ENCODE measurements at places on chromosomes 7 and 10.

DNA sequence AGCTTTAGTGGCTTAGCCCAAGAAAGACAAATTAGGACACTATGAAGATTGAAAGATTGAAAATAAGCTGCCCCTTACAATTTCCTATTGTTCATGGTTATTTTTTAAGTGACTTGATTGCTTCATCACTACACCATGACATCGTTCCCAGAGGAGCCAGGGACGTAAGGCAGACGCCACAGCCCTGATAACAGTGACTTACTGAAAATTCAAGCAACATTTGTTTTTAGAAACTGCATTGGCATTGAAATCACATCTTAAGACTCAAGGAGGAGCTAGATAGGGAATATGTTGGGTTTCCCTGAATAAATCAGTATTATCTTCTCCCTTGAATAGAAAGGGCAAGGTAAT, 38.7 kb upstream of the ANK3 start:
- no peak for DNase-seq

- DNase-seq = no peak
These were observed 61.2 kb downstream of the PRKAR2B start for GRCh38 chr7:107105591-107106245.

DNA sequence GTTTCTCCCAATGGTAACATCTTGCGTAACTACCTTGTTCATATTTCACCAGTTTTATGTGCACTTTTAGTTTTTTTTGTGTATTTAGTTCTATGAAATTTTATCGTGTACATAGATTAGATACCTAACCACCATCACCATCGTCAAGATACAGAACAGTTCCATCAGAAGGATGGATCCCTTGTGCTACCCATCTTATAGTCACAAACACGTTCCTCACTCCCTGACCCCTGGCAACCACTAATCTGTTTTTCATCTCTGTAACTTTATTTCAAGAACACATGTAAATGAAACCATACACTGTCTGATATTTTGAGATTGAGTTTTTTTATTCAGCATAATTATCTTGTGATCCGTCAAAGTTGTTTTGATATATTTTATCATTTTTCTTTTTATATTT, 29.9 kb downstream of the FANK1 start:
- no peak for DNase-seq

GRCh38 chr7:128697302-128697905, 25.3 kb downstream of the GARIN1A start:
- peak; percentile 18 for DNase-seq

GRCh38 chr7:146150153-146150552, 33.6 kb downstream of the CNTNAP2 start:
- no peak for DNase-seq

DNA sequence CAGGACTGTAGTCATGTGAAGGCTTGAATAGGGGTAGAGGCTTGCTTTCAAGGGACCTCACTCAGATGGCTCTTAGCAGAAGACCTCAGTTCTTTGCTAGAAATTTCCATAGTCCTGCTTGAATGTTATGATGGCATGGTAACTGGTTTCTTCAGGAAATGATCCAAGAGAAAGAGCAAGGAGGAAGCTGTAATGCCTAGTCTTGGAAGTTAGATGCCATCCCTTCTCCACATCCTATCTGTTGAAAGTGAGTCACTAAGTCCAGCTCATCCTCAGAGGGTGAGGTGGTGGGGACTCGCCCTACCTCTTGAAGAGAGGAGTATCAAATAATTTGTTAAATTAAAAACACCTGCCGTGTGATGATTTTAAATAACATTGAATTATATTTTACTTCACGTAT, 4.6 kb downstream of the MGAM start:
- DNase-seq = no peak

- no peak for DNase-seq
These were observed 405.2 kb upstream of the NPVF start for GRCh38 chr7:25633426-25634036.

DNA sequence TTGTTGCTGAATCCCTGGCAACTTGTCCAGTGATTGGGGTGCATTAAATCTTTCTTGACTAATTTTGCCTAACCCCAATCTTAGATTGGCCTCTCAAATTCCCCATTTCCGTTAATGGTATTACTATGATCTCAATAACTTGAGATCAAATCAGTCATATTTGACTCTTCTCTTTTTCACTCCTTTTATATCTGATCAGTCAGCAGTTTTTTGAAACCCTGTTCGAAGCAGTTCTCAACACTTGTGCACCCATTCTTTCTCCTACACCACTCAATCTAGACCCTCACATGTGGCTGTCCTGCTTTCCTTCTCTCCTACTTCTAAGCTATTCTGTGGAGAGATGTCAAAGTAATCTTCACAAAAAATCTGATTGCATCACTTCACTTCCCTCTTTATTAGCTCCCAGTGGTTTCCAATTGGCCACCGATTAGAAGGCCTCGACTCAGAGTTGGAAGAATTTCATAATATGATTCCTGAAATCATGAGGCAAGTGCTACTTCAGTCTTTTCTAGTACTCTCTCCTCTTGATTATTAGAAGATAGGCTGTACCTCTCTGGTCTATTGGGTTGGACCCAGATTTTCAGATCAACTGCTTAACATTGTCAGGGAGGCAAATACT, 128.9 kb downstream of the ZNF365 start:
- DNase-seq = no peak

- no peak for DNase-seq
These were observed 59.9 kb upstream of the DNAJB12 start for GRCh38 chr10:72414642-72415041.

- DNase-seq = no peak
These were observed 9.8 kb downstream of the WAC start for GRCh38 chr10:28542728-28543127.

- DNase-seq = no peak
These were observed 39.9 kb upstream of the GOT1 start for GRCh38 chr10:99470327-99470726.

DNA sequence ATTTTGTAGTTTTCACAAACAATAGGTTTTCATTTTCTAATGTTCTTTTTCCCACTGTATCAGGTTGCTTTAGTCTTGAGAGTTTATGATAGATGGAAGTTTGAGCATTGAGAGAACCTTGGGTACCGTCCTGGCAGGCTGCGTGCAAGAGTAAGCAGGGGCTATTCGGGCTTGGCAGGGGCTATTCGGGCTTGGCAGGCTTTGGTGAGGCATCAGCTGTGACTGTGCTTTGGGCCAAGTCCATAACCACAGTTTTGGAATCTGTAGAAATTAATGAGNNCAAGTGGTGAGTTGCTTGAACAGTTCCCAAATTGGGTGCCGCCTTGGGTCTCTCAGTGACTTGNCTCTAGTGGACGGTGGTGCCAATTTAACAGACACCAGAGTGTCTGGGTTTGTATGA, 424.6 kb downstream of the PAXIP1 start:
- DNase-seq = no peak

DNA sequence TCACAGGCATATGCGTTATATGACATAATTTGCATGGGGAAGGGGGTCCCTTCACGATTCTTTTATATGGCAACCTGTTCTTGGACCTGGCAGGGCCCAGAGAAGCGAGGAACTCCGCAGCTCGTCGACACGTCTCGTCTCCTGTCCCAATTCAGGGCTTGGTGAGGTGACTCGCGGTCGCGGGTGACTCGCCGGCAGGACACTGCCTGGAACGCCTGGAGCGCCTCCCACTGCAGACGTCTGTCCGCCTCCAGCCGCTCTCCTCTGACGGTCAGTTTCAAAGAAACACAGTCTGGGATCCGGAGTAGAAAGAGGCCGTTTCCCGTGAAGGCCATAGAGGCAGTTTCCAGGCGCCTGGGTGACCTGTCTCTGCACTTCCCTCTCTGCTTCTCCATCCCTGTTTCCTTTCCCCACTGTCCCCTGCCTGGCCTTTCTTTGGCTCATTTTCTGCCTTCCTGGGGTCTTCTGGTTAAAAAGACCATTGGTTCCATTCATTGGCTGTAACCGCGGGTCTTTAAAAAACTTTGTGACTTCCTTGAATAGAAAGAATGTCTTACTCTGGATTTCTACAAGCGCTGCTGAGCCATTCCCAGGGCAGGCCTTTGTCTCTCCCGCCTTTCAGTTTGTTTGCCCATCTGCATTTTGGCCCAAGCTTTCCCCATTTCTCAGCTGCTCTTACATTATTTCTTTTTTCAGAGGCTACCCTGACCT, 1.2 kb downstream of the UPP1 start:
- no peak for DNase-seq

DNA sequence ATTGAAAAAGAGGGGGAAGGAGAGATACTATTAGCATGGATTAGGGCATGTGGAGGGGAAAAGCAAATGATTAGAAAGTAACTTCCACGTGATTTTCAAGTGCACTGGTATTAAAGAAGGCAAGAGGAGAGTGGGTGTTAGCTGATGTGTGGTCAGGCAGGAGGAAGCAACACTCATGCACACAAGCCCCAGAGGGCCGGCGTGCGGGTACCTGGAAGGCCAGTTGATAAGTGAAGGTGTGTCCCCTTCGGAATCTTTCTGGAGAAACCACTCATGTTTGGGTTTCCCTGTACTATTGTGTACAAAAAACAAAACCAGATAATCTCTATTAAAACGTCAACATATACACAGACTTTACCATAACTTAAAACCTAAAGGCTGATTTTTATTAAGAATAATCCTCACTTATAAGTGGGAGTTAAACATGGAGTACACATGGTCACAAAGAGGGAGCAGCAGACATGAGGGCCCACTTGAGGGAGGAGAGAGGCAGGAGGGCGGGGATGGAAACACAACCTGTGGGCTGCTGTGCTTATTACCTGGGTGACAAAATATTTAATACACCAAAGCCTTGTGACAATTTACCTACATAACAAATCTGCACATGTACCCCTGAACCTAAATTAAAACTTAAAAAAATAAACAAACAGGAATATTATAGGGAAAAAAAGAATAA, 98.9 kb downstream of the SVIL start:
- DNase-seq = no peak

DNA sequence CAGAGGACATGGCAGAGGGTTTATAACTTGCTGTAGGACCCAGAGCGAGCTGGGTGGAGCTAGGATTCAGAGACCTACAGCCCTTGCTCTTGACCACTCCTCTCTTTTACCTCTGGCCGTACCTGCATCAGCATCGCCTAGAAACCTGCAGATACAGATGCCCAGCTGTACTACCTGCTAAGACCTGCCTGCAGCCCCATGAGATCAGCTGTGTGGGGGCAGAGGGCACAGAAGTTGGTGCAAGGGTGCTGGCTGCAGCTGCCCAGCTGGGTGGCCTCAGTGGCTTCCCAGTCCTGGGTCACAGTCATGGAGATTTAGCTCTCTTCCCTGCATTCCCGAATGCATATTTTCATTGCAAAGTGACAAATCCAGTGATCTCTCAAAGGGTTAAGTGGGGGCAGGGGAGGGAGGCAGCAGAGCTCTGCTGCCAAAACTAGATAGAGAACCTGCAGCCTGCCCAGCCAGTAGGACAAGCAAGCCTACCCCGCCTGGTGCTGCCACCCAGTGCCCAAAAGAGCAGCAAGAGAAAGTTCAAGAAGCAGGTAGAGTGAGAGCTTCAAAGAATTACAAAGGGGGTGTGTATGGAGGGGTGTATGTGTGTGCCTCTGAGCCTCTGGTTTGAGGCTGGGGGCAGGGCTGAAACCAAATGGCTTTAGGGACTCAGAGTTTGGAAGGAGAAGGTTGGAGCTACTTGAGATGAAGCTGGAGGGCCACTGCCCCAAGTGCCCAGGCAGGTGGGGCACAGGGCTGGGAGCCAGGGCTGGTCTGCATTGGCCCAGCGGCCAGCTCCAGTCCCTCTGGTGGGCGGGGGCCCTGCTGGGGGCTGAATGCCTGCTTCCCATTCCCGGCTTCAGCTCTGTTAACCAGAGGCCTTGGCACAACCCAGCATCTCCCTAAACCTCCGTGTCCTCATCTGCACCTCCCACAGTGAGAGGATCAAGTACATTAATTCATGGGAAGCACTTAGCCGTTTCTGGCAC, 6.9 kb downstream of the FAM241B start:
- peak; percentile 18 for DNase-seq

- DNase-seq = no peak
These were observed 45.6 kb downstream of the BMPR1A start for GRCh38 chr10:86801995-86802394.

DNA sequence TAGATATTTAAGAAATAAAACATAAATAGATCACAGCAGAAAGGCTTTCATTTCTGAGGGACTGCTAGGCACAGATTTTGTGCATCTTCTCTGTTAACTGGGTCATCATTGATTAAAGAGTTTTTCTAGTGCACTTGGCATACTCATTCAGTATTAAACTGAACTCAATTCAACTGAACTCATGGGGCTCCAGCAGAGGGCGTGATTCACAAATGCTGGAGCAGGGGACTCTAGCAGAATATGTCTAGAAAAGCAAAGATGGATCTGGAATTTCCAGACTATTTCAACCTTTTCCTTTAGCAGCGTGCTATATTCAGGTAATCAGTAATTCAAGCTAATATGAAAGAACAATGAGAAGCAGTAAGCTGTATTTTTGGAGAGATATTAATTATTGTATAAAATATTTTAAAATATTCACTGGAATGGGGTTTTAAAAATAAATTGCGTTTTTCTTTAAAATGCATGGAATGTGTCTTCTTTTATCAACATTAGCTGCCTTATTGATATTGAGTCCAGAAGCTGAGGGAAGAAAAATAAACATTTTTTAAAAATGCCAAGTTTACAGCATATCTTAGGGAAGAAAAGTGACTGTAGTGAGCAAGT, 296.8 kb upstream of the CACNA2D1 start:
- no peak for DNase-seq
